ENCODE measurements at places on chromosomes 2 and 18.

DNA sequence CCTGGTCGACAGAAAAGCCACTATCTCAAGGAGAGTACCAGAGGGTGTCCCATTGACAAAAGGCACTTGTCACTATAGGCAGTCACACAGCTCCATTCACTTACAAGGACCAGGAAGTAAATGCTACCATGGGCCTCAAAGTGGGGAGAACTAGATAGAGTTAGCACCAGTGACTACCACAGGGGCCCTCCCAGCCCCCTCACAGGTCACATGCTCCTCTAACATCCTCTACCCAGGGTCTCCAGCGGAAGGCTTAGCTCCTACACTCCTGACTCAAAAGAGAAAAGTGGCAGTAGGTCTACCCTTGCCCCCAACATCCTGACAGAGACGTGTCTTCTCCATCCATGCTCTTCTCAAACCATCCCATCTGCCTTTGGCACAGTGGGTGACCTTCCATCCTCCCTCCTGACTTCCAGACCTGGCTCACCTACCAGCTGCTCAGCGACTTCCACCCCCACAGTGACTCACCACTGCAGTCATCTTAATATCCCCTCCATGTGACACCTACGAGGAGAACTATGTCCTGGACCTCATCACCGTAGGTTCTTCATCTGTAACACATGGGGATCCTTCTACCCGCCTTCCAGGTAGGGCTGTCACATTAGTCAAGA lies 5.6 kb upstream of the DNMT3A start:
- no peak for DNase-seq

GRCh38 chr2:141498561-141498960 lies 632.3 kb downstream of the LRP1B start:
- DNase-seq, result no peak

- no peak for DNase-seq
Observed at GRCh38 chr2:97688062-97688827, 18.7 kb downstream of the C2orf92 start.

DNA sequence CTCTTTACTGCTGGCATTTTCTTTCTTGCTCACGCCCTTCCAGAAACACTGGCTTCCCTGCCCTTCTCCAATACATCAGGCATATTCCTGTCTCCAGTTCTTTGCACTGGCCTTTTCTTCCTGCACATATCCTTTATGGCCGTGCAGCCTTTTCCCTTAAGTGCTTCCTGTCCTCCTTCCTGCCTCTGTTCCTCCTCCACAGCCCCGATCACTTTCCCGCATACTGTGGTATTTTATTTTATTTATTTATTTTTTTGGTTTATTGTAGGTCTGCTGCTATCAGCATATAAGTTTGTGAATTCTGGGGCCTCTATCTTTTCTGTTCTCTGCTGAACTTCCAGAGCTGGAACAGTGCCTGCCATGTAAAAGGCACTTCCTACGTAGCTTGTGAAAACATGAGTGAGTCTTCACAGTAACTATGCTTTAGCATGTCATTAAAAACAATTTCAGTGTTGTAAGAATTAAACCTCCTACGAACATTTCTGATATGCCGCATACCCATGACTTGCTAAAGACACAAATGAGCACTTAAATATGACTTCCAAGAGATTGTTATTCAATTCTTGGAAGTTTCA lies 289.1 kb downstream of the TRIB2 start:
- no peak for DNase-seq

- no peak for DNase-seq
Observed at GRCh38 chr2:122634256-122634655, 878.8 kb downstream of the TSN start.

DNA sequence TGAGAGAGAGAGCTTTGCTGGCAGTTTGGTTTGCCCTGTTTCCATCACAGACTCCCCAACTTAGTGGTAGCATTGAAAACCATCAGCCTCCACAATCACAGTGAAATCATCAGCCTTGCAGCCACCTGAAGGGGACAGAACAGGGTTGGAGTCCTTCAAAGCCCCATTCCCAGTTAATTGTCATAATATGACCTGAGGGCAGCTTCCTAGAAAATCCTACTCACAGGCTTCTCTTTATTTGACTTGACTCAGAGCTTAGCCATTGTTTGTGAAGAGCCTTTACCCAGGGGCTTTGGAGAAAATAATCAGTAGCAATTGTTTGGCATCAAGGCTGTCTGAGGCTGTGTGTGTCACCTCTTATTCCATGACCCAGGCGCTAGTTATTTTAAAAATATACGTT lies 308.7 kb downstream of the CBLN2 start:
- no peak for DNase-seq

GRCh38 chr2:81093031-81093430 lies 788.5 kb upstream of the LRRTM1 start:
- no peak for DNase-seq
